Epithelial cell of alveolus of lung (primary cell): ENCODE measurements at places on chromosomes 16 and 17. TPM values are rescaled to one million over a fixed set of nuclear protein-coding genes. Genes with fewer than 3 reads are reported as not detected.

Gene SLFN11
- 36.2 and 64.8 TPM in 2 replicates for total RNA-seq

Gene METRNL
- 29.6 and 72.7 TPM in 2 replicates for total RNA-seq

Gene ENKD1
- total RNA-seq, result 12.8 and 26.7 TPM in 2 replicates

Gene TBC1D24
- total RNA-seq, result 6.7 and 11.5 TPM in 2 replicates

Gene OR1A1
- not detected in 2 replicates for total RNA-seq

Gene TEKT1
- total RNA-seq, result not detected in 2 replicates
